T-helper 2 cell treated with Interferon-gamma antibody and Interleukin-4, amounts not matched to agents 5 μg/mL and 100 μg/mL, for 36 hours (primary cell): ENCODE measurements at places on chromosomes 16 and 17.
A peak's percentile ranks its signal among the peaks of the same experiment; 100 is the strongest.

DNA sequence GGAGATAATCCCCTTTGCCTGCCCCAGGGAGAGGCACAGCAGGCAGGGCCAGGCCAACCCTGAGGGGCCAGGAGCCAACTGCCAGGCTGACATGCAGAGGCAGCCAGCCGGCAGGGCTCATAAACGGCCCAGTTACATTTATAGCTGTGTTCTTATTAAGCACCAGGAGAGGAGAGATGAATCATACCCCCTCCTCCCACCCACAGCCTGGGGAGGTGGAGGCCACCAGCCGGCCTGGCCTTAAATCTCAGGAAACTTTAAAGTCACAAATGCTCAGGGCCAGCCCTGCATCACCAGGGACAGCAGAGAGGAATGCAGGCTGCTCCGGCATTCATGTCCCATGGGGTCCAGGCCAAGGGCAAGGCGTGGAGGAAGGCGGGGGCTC lies 177.2 kb downstream of the TMEM132E start:
- peaks cover 3% of the 10 kb centered on the region for H3K27me3 ChIP-seq
- H3K27ac ChIP-seq: no peak overlapping the region
- H3K36me3 ChIP-seq: no peaks in the 10 kb centered on the region
- DNase-seq: no peak

DNA sequence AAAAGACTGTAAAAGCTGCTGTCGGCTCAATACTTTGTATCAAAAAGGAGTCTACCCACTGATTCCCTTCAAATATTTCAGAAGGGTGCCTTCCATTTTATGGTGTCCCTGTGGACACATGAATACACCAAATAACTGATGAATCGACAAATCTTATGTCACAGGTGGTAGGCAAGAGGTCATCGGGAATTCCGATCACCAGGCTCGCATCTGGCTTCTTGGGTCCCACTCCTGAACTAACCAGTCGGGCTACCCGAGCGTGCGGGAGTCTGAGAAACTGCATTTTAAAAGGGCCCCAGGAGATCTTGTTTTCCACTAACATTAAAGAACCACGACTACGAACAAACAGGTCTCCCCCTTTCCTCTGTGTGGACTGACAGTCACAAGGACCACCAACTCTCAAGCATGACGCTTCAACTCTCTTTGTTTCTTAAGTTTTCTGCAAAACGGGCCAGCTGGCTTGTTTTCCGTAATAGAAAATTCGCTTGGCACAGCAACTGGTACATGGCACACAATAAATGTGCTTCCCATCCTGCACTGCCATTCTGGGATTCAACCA lies 873 bp downstream of the PSME3IP1 start:
- no peaks in the 10 kb centered on the region for H3K27me3 ChIP-seq
- peaks cover 13% of the 10 kb centered on the region for H3K36me3 ChIP-seq

- no peak overlapping the region for H3K27ac ChIP-seq
- no peak for DNase-seq
- H3K4me1 ChIP-seq: no peaks in the 10 kb centered on the region
- no peak overlapping the region for H3K4me3 ChIP-seq
Observed at GRCh38 chr17:44607836-44608690, 48.2 kb upstream of the MEIOC start.

DNA sequence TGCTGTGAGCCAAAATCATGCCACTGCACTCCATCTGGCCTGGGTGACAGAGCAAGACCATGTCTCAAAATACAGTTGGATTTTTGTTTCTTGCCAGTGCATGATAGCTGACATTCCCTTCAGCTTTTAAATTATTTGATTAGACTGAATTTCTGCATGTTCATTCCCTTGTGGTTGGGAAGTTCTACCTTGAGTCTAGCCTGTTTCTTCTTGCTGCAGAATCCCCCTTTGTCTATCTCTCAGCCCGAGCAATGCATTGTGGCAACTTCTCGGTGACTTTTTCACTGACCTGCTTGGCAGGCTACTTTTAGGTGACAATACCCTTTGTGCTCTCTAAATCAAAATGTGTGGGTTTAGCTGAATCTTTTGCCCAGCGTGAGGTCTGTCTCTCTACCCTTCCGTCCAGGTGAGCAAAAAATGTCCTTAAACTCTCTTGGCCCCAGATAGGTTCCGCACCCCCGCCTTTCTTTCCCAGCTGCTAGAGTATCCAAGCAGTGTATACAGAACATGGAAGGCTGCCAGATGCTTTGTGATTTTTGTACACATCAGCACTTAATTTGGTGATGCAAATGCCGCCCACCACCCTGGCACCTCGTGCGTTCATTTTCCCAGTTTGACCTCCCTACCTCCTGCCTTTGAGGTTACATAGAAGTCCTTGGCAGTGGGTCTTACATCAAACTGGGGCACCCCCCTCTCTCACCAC lies 130.2 kb downstream of the ABCC6 start:
- H3K4me3 ChIP-seq: no peak overlapping the region
- H3K4me1 ChIP-seq: no peaks in the 10 kb centered on the region
- no peak for DNase-seq
- no peak overlapping the region for H3K27ac ChIP-seq
- no peaks in the 10 kb centered on the region for H3K27me3 ChIP-seq

- DNase-seq: no peak
- H3K27ac ChIP-seq: no peak overlapping the region
- H3K36me3 ChIP-seq: no peaks in the 10 kb centered on the region
- H3K27me3 ChIP-seq: no peaks in the 10 kb centered on the region
Observed at GRCh38 chr17:40493697-40494096, 7.7 kb downstream of the TNS4 start.

- H3K36me3 ChIP-seq: no peaks in the 10 kb centered on the region
- H3K4me1 ChIP-seq: no peaks in the 10 kb centered on the region
- DNase-seq: no peak
- no peaks in the 10 kb centered on the region for H3K27me3 ChIP-seq
- no peak overlapping the region for H3K4me3 ChIP-seq
Observed at GRCh38 chr16:65059406-65059980, 62.4 kb downstream of the CDH11 start.

- H3K27me3 ChIP-seq: no peaks in the 10 kb centered on the region
- peaks cover 25% of the 10 kb centered on the region for H3K4me1 ChIP-seq
- H3K36me3 ChIP-seq: peaks cover 31% of the 10 kb centered on the region
- peak overlapping the region; percentile 100 for H3K27ac ChIP-seq
Observed at GRCh38 chr17:5418858-5419355, 555 bp downstream of the NUP88 start.

- no peak for DNase-seq
- no peaks in the 10 kb centered on the region for H3K36me3 ChIP-seq
- no peak overlapping the region for H3K4me3 ChIP-seq
- peaks cover 12% of the 10 kb centered on the region for H3K4me1 ChIP-seq
- no peak overlapping the region for H3K27ac ChIP-seq
Observed at GRCh38 chr17:7077911-7078546, 2.0 kb downstream of the CLEC10A start.

- H3K4me1 ChIP-seq: peaks cover 1% of the 10 kb centered on the region
- H3K4me3 ChIP-seq: no peak overlapping the region
- H3K27ac ChIP-seq: no peak overlapping the region
- peaks cover 10% of the 10 kb centered on the region for H3K27me3 ChIP-seq
Observed at GRCh38 chr17:63399856-63400255, 46.2 kb downstream of the CYB561 start.

DNA sequence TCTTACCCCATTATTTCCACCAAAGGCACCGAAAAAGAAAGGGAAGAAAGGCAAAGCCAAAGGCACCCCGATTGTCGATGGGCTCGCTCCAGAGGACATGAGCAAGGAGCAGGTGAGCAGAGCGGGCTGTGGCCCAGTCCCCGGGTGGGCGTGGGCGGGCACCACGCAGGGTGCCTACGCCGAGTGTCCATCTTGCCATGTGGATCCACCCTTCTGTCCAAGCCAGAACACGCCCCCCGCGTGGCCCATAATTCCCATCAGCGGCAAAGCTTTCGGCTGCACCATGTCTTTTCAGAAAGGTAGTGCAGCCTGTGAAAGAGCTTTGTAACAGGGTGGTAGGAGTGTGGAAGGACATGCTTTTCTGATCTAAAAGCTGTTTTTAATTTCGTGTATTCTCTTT lies 8.4 kb upstream of the DBNDD1 start:
- no peaks in the 10 kb centered on the region for H3K27me3 ChIP-seq
- H3K36me3 ChIP-seq: no peaks in the 10 kb centered on the region
- DNase-seq: no peak
- no peak overlapping the region for H3K27ac ChIP-seq
- peaks cover 8% of the 10 kb centered on the region for H3K4me1 ChIP-seq
- no peak overlapping the region for H3K4me3 ChIP-seq

DNA sequence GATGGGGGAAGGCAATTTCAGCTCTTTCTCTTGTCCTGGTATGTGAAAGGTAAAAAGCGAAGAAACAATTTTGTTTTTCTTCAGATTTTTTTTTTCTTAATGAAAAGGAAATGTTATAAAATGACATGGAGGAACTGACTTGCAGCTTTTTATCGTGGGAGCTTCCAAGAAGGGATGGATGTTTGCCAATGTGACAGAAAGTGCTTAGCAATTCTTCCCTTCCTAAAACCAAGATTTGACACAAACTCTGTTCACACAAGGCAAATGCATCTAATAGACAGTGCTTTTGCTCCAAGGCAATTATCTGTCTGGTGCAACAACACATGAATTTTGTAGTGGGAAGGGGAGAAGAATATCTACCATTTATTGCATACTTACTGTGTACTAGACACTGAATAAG lies 988.5 kb downstream of the CDH11 start:
- no peak for DNase-seq
- H3K27ac ChIP-seq: no peak overlapping the region
- no peaks in the 10 kb centered on the region for H3K36me3 ChIP-seq
- H3K4me1 ChIP-seq: no peaks in the 10 kb centered on the region
- no peaks in the 10 kb centered on the region for H3K27me3 ChIP-seq

DNA sequence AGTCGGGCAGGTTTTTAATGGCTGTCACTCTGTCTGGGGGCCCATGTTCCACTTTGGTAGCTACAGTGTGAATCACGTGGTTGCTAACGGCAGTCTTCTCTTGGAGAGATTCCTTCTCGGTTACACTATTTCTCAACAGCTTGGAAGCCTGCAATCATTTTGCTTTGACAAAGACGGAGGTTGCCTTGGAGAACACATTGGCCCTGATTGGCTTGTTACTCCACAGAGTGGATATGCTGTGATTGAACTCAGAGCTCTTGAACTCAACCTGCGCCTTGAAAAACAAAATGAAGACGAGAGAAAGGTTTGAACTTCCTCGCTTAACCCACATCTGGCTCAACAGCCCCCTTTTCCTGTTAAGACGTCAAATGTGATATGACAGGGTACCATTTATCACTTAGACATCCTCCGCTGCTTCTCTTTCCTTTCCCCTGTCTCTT lies 218.9 kb downstream of the MAF start:
- peaks cover 23% of the 10 kb centered on the region for H3K4me1 ChIP-seq
- H3K4me3 ChIP-seq: no peak overlapping the region
- no peak for DNase-seq
- peaks cover 2% of the 10 kb centered on the region for H3K27me3 ChIP-seq

DNA sequence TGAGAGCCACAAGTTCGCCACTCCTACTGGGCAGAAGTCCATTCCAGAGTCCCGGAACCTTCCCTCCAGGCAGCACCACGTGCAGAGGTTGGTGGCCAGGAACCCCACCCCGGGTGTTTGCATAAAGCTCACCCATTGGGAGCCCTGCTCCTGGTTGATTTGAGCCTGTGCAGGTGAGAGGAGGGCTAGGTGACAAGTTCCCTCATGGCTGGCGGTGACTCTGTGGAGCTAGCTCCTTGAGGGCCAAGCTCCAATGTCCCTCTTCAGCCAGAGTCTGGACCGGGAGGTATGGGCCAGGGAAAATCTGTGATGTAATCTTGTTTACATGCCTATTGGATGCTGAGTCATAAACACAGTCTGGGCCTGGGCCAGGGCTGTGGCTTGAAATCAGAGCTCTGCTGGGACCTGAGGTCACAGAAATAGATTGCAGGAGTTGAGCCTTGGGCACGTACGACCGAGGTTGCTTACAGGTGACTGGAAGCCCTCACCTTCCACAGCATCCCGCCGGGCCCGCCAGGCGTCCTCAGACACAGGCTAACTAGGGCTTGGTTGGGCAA lies 118.9 kb downstream of the AATF start:
- no peaks in the 10 kb centered on the region for H3K36me3 ChIP-seq
- no peaks in the 10 kb centered on the region for H3K4me1 ChIP-seq
- no peak for DNase-seq
- no peak overlapping the region for H3K4me3 ChIP-seq
